ENCODE measurements at places on chromosomes 5 and 9.

- H3K4me3 ChIP-seq: no peak overlapping the region
- peaks cover 6% of the 10 kb centered on the region for H3K27me3 ChIP-seq
- DNase-seq: no peak
- H3K36me3 ChIP-seq: no peaks in the 10 kb centered on the region
- H3K27ac ChIP-seq: no peak overlapping the region
Measured at GRCh38 chr9:107982745-107983144, 493.2 kb upstream of the KLF4 start.

GRCh38 chr5:128002425-128002824 lies 81.1 kb upstream of the SLC12A2 start:
- no peaks in the 10 kb centered on the region for H3K27me3 ChIP-seq
- H3K4me1 ChIP-seq: no peaks in the 10 kb centered on the region
- no peak for DNase-seq
- no peak overlapping the region for H3K27ac ChIP-seq

DNA sequence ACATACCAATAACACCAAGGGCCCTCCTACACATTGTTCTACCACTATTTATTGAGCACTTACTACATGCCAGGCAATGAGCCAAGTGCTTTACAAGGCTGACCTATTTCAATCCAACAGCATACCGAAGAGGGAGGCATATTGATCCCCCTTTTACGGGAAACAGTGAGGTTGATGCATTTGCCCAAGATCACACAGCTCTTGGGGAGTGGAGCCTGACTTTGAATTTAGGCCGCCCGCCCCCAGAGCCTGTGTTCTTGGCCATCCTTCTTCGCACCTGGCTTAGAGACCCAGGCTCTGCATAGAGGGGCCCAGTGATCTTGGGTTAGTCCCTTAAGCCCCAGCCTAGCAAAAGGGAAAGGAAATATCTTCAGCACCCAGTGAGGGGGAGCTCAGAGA lies 158.1 kb upstream of the IER5L start:
- no peak overlapping the region for H3K27ac ChIP-seq
- no peak for DNase-seq
- peaks cover 8% of the 10 kb centered on the region for H3K4me1 ChIP-seq
- H3K27me3 ChIP-seq: peaks cover 22% of the 10 kb centered on the region
- no peak overlapping the region for H3K4me3 ChIP-seq

- H3K4me1 ChIP-seq: peaks cover 18% of the 10 kb centered on the region
- peaks cover 21% of the 10 kb centered on the region for H3K36me3 ChIP-seq
- H3K27ac ChIP-seq: peak overlapping the region; percentile 100
- H3K4me3 ChIP-seq: peak overlapping the region; percentile 99
- no peak for DNase-seq
Measured at GRCh38 chr5:139438707-139439012, 665 bp downstream of the DNAJC18 start.

GRCh38 chr5:141934099-141934844 lies 10.6 kb downstream of the DELE1 start:
- no peaks in the 10 kb centered on the region for H3K27me3 ChIP-seq
- no peak overlapping the region for H3K4me3 ChIP-seq
- no peaks in the 10 kb centered on the region for H3K4me1 ChIP-seq
- H3K27ac ChIP-seq: no peak overlapping the region
- no peak for DNase-seq

DNA sequence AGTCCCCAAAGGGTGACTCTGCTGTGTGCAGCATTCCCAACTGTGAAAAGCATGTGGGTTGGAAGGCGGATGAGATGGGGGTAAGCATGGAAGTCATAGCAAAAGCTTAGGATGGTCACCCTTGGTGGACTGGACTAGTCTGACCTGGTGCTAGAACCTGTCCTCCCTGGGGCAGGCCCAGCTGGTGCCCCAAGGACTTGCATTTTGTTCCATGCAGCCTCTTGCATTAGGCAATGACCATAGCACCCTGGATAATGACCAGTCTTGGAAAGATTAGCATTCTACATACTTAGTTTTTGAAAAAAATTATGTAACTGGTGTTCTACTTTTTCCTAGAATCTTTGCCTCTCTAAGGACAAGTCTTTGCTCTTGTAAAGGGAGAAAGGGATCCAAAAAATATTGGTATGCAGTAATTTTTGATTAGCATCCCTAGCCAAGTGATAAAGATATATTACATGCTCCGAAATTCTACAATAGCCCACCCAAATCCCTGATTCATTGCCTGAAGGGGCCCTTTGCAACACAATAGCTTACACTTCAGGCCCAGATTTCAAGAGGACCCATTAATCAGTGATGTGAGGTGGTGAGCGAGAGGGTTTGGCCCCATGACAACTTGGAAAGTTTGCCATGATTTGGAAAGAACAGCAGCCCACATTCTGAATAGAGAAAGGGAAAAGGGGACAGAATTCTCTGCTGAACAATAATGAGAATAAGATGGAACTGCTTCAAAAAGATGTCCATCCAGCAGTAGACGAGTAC lies 93.3 kb upstream of the CD180 start:
- no peak overlapping the region for H3K27ac ChIP-seq
- H3K27me3 ChIP-seq: no peaks in the 10 kb centered on the region
- H3K4me3 ChIP-seq: no peak overlapping the region
- peaks cover 9% of the 10 kb centered on the region for H3K4me1 ChIP-seq
- DNase-seq: no peak

DNA sequence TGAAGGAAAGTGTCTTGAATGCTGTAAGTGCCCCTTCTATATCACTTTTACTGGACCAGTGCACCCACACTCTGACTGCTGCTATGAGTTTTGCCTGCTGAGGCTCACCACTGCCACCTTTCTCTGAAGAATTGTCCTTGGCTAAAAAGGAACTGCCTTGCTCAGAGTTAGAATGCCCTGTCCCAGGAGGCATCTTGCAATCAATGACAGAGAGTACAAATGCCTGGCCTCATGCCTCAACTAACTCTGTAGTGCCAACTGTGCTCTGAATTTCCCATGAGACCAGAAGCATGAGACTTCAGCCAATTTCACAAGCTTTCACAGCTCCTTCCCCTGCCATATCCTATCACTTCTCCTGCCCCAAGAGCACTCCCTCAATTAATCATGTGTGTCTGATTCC lies 569.7 kb downstream of the ZNF608 start:
- no peak overlapping the region for H3K27ac ChIP-seq
- H3K36me3 ChIP-seq: no peaks in the 10 kb centered on the region
- no peaks in the 10 kb centered on the region for H3K4me1 ChIP-seq
- no peak for DNase-seq

DNA sequence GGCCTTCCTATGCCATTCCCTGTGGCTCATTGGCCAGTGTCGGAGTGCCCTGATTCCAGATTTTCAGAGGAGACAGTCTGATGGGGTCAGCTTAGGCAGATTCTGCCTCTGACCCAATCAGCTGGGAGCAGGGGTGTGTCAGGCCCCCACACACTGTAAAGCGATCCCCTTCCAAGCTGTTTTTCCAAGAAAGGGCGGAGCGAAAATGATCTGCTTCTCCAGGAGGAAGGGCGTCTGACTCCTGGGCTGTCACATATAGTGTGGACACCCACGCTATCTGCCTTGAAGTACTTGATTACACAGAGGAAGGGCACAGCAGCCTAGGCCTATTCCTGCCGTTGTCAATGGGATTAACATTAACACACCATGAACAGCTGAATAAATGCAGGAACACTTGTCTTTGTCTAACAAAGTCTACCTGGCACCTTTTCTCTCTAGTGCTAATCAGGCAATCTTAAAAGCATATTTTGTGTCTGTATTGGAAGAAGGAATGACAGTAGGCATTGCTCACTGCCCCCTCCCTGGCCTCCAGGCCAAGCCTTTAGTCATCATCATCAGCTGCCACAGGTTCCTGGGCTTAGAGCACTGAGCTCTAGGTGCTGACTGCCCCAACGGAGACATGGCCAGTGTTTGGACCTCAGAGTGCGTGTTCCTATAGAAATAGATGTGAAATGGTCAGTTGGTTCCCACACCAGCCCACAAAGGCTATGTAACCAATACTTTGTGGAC lies 218.7 kb downstream of the MELK start:
- DNase-seq: no peak
- no peak overlapping the region for H3K4me3 ChIP-seq
- no peaks in the 10 kb centered on the region for H3K27me3 ChIP-seq
- H3K36me3 ChIP-seq: peaks cover 5% of the 10 kb centered on the region
- no peaks in the 10 kb centered on the region for H3K4me1 ChIP-seq

DNA sequence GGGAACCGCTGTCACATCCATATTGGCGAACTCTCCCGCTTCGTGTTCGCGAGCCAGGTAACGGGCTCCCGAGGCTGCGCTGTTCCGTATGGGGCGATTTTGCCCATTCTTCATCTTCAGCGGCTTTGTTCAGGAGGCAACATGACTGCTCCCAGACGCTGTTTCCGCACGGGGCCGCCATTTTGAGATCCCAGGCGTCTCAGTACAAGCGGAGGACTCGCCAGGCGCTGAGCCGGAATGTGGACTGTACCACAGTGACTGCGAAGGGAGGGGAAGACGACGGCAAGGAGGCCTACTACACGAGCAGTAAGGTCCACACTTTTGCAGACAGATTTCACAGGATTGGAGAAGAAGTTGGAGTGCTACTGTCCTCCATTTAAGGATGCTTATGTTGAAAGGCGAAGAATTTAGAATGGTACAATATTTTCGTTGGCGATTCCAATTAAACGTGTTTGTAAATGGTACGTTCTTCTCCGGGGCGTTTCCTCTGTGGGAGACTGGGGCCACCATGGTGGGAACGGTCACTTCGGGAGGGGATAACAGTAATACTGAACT lies 41.6 kb upstream of the ZNF300 start:
- H3K27me3 ChIP-seq: peaks cover 35% of the 10 kb centered on the region
- peaks cover 16% of the 10 kb centered on the region for H3K36me3 ChIP-seq
- no peak overlapping the region for H3K27ac ChIP-seq

GRCh38 chr9:89477811-89478630 lies 19.9 kb downstream of the SEMA4D start:
- peak overlapping the region; percentile 69 for H3K4me3 ChIP-seq
- no peak for DNase-seq
- H3K27me3 ChIP-seq: no peaks in the 10 kb centered on the region
- peaks cover 58% of the 10 kb centered on the region for H3K4me1 ChIP-seq
- H3K27ac ChIP-seq: peak overlapping the region; percentile 90

- H3K4me1 ChIP-seq: no peaks in the 10 kb centered on the region
- no peaks in the 10 kb centered on the region for H3K36me3 ChIP-seq
- no peak overlapping the region for H3K4me3 ChIP-seq
- no peak for DNase-seq
- H3K27ac ChIP-seq: no peak overlapping the region
Measured at GRCh38 chr5:20615888-20616563, 628.0 kb upstream of the CDH18 start.

DNA sequence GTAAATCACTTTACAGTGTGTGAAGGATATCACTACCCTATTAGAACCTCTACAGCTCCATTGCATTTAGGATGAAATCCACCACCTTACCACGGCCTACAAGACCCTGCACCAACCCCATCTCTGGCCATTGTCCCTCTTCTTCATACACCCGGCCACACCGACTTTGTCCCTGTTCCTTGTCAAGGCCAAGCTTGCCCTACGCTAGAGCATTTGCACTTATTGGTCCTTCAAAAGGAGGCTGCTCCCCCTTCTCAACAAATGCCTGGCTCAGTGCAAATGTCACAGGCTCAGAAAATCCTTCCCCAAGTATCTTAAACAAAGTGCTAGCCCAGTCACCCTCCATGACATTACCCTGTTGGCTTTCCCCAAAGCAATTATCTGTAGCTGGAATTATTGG lies 4.1 kb upstream of the HRH2 start:
- H3K27ac ChIP-seq: no peak overlapping the region
- no peak for DNase-seq
- peaks cover 31% of the 10 kb centered on the region for H3K4me1 ChIP-seq

GRCh38 chr5:68026092-68026885 lies 189.3 kb upstream of the PIK3R1 start:
- no peak for DNase-seq
- H3K4me3 ChIP-seq: no peak overlapping the region
- no peak overlapping the region for H3K27ac ChIP-seq
- peaks cover 12% of the 10 kb centered on the region for H3K4me1 ChIP-seq
- peaks cover 4% of the 10 kb centered on the region for H3K27me3 ChIP-seq

GRCh38 chr9:14652729-14653377 lies 40.4 kb downstream of the ZDHHC21 start:
- H3K4me1 ChIP-seq: no peaks in the 10 kb centered on the region
- H3K36me3 ChIP-seq: peaks cover 37% of the 10 kb centered on the region
- H3K4me3 ChIP-seq: no peak overlapping the region
- no peak overlapping the region for H3K27ac ChIP-seq

DNA sequence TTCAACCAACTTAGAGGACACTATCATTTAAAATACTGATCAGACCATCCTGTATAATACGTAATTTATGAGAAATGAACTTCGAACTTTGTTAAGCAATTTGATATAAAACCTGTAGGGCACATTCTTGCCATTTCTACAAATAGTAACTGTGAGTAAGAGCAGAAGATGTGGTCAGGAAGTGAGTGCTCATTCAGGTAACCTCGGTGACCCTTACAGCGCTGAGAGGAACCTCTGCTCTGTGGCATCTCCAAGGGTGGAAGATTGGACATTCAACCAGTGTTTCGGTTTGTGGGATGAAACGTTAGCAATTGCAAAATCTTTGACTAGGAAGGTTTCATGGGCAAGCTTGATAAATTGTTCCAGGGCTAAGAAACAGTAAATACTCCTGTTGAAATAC lies 194.8 kb upstream of the IRX2 start:
- DNase-seq: no peak
- H3K4me3 ChIP-seq: no peak overlapping the region
- H3K27ac ChIP-seq: no peak overlapping the region
- H3K27me3 ChIP-seq: no peaks in the 10 kb centered on the region
- no peaks in the 10 kb centered on the region for H3K36me3 ChIP-seq

DNA sequence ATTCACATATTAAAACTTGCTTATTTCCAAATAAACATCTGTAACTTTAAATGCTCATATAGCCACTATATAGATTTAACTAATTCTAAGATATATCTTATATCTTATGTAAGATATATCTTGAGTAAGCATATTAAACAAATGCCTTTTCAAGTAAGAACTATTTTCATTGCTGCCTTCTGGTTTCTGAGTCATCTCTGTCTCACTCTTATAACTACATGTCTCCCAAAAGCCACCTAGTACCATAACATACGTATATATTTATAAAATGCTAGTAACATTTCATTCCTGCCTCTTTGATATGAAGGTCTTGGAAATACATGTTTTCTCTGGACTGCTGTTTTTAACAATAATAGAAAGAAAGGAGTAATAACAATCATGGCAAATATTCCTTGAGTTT lies 429.5 kb downstream of the DTWD2 start:
- no peaks in the 10 kb centered on the region for H3K36me3 ChIP-seq
- no peak for DNase-seq
- H3K27me3 ChIP-seq: no peaks in the 10 kb centered on the region

DNA sequence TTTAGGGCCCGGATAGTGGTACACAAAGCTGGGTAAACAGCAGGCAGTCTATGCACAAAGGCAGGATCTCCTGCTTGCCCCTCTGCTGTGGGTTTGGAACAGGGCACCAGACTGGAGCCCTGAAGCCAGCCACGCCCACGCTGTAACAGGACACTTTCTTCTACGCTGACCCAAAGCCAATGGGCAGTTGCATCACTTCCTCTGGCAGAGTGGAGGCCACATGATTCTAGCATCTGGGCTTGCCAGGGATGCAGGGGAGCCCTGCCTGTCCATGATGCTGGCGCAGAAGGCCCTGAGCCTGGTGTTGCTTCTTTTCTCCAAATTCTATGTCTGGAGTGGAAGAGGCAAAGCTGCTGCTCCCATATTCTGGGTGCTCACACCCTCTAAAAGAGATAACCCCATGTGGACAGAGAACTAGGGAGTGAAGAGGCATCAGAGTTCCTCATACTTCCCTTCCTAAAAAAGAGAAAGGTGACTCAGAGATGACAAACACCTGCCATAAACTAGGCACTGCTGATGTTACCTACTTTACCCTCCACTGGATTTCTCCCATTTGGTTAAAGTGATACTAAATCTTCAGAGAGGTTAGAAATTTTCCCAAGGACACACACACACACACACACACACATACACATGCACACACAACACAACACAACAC lies 260.3 kb upstream of the KLF4 start:
- DNase-seq: no peak
- H3K27me3 ChIP-seq: no peaks in the 10 kb centered on the region
- no peak overlapping the region for H3K4me3 ChIP-seq
- H3K4me1 ChIP-seq: peaks cover under 1% of the 10 kb centered on the region

Data from stimulated activated naive B cell treated with anti-CD40 and anti-IgM and Interleukin-4, amounts not matched to agents 10 μg/mL and 1 μg/mL and 100 μg/mL, for 72 hours (primary cell).